ENCODE measurements at places on chromosomes 7 and 10.

GRCh38 chr7:74183653-74184450 lies 9.7 kb downstream of the EIF4H start:
- DNase-seq: no peak

DNA sequence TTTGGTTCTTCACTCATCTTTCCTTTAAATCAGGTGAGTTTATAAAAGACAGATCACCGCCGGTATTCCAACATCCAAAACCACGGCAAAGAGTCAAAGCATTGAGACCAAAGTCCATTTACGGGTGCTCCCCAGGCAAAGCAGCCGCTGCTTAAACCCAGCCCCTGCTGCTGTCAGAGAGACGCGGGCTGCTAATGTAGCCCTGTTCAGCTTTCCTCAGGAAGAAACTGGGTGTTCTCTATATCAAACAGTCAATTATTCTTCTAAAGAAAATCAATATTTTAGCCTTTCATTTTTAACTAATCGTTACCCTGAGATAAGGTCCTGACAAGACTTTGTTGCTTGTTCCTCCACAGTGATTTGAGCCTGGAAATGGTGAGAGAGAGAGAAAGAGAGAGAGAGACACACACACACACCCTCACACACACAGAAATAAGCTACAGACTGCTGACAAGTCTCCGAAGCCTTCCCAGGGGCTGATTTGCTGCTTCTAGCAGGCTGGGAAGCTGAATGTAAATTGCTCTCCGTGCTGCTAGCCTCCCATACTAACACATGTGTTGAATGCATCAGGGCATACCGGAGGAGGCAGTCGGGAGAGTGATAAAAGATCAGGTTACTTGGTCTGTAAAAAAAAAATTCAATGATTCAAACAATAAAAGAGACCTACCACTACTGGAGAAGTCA lies 183.0 kb upstream of the ANK3 start:
- DNase-seq: peak; percentile 41

GRCh38 chr7:151062399-151063211 lies 3.2 kb downstream of the SLC4A2 start:
- DNase-seq: no peak

GRCh38 chr7:30309842-30310435 lies 25.5 kb downstream of the ZNRF2 start:
- no peak for DNase-seq

DNA sequence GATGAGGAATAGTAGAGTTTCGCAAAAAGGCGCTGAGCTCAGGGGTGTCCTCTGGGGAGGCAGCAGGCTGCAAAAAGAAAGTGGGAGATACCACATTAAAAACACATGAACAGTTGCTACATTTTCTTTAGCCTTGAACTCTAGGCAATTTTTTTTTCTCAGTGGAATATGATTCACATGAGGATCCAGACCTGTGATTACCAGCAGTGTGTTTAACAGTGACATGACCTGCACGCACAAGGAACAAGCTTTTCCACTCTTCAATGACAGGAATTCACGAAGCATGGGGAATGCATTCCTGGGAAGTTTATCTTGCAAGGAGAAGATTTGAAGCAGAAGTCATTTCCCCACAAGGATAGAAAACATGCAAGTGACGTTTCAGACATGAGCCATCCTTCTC lies 161.6 kb downstream of the ITGA8 start:
- DNase-seq: peak; percentile 49

DNA sequence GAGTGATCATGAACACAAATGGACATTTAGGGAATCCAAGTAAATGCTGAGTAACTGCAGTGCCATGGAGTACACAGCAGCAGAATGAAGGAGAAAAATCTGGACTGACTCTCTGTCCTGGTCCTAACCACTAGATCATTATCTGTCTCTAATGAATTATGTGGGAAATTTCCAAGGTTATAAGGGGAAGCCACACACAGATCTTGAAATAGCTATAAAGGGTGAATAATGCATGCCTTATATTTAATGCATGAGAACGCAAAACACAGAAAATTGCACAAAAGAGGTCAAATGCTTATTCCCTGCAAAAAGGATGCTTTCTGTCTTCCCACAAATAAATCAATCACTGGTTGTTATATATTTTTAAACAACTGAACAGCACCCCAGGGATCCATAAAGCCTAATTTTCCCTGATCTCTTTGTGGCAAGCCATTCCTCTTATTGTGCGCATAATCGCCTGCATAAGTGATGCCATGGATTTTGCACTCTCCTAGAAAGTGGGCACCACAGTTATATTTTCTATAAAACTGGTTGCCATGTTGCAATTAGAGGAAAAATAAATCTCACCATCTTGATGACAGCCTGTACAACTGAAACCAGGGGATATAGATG lies 201.8 kb downstream of the XPNPEP1 start:
- DNase-seq: no peak

- no peak for DNase-seq
Observed at GRCh38 chr10:3362394-3362793, 189.8 kb upstream of the PITRM1 start.
